ENCODE measurements at places on chromosomes 1 and 21. TPM values are rescaled to one million over a fixed set of nuclear protein-coding genes. Genes with fewer than 3 reads are reported as not detected.

The PERM1 gene
- not detected for total RNA-seq

The HSPA6 gene
- total RNA-seq, result 1.3 TPM

GRCh38 chr1:52593495-52593894 is 8.7 kb upstream of the GPX7 start:
- no peak for DNase-seq

DNA sequence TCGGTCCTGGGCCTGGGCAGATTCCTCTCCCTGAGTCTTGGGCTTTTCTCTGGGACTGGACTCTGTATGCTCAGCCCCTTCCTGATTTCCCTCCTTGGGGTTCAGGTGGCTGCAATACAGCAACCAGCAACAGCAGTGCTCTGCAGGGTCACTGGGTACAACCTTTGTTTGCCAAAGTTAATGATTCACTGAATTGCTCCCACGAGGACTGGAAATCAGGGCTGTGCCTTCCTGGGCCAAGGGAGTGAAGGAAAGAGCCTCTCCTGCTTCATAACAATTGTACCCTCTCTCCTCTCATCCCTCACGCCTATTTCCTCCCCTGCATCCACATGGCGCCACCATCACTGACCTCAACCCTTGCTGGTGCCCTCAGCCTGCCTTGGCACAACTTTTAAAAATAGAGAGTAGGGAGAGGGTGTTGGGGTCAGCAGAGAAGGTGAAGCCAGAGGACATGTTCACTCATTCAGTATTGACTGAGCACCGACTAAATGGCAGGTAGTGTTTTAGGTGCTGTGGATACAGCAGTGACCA is 52.8 kb upstream of the GOLT1A start:
- no peak for DNase-seq

DNA sequence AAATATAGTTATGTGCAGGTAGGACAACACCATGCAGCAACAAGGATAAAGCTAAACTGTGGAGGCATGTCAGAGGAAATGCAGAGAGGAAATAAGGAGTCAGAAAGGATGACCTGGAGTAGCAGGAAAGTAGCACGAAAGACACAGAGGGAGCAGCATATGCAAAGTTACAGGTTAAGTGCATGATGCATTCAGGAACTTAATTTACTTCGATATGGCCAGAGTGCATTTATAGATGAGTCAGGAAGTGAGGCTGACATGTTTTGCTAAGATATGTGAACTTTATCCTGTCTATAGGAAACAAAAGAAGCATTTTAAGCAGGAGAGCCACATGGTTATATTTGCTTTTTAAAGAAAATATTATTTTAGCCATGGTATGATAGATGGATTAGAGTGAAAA is 15.4 kb upstream of the MUTYH start:
- DNase-seq, result no peak

DNA sequence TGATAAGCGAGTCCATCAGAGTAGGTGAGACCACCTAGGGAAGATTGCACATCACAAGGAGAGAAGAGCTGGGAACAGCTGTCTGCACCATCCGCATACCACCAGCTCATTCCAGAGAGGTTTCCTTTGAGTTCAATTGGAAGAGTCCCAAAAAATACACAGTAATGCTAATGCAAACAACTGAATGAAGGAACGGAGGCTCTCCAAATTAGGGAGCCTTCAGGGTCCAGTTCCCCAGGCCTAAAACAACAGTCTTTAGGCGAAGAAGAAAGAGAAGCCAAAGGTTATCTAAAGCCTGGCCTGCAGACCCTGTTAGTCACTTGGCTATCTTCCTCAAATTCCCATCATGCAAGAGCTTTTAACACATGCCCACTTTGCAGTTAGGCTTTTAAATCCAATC is 246.4 kb downstream of the PBX1 start:
- no peak for DNase-seq

- DNase-seq, result no peak
Observed at GRCh38 chr21:46081862-46082712, 15.8 kb upstream of the COL6A2 start.

DNA sequence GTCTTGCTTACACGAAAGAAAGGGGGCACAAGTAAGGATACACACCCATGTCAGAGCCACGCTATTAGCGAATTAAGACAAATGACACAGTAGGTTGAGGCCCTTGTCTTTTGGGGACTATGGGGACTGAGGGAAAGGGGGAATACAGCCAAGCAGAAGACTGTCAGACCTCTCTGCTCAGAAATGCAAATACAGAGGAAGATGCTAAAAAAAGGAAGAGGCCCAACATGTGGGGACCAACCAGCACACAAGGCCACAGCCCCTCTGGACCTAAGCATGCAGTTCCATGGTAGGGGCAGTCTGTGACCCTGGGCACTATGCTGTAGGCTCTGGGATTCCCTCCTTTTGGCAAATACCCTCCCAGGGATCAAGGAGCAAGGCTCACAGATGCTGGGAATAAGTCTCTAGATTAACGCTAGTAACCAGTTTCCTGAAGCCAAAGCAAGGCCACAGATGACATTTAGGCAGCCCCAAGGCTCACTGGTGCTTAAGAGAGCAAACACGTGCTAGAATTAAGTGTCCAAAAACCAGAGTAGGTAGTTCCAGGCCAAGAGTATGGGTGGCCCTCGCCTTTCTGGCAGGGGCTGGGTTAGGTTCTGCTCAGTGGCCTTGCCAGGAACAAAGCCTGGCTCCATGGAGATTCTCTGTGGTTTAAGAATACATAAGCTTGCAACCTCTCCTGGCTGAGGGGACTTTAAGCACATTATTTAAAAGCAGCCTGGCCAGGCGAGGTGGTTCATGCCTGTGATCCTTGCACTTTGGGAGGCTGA is 38.2 kb downstream of the RABIF start:
- DNase-seq, result no peak

The ARHGEF2 gene
- 25.2 TPM for total RNA-seq

DNA sequence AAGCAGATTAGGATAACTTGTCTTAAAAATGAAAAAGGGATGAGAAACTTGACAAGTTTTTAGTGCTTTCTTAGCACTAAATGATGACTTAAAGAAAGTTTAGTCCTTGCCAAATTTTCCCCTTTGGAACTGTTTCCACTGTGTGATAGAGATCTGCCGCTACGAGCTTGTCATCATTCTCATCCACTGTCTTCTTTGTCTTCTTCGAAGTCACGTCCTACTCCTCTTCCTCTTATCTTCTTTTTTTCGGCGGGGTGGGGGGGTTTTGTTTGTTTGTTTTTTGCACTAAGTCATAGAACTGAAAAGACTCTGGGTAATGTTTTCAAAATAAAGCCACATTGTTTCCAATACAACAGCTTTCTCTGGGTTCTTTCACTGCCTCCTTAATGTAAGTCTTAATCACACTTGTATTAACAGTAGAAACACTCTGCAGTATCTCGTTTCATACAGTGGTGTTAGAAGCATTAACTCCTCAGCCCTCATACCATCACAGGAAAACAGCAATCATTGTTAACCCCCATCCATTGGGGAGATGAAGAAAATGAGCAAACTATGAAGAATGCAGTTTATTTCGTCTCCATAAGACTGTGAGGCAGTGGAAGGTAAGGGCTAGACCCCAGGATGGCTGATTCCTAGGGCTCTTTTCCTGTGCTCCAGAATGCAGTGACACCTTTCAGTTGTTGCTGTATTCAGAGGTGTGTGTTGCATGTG is 81.8 kb downstream of the OLFML2B start:
- no peak for DNase-seq

DNA sequence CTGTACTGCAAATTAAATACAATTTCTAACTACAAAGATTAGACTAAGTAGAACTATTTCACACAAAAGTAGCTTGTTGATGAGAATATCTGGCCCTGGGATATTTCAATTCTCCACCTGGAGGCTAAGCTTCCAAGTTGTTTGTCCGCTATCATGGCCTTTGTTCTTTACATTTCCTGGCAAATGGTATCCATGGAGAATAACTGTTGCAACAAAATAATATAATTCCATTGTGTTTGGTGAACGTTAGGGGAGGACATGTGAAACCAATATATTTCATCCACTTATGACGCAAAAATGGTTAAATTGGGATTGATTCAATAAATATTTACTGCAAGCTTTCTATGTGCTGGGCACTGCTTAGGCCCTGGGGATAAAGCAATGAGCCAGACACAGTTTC is 565.4 kb downstream of the PTPRC start:
- no peak for DNase-seq

- no peak for DNase-seq
Observed at GRCh38 chr1:107952989-107953388, 12.0 kb downstream of the VAV3 start.

DNA sequence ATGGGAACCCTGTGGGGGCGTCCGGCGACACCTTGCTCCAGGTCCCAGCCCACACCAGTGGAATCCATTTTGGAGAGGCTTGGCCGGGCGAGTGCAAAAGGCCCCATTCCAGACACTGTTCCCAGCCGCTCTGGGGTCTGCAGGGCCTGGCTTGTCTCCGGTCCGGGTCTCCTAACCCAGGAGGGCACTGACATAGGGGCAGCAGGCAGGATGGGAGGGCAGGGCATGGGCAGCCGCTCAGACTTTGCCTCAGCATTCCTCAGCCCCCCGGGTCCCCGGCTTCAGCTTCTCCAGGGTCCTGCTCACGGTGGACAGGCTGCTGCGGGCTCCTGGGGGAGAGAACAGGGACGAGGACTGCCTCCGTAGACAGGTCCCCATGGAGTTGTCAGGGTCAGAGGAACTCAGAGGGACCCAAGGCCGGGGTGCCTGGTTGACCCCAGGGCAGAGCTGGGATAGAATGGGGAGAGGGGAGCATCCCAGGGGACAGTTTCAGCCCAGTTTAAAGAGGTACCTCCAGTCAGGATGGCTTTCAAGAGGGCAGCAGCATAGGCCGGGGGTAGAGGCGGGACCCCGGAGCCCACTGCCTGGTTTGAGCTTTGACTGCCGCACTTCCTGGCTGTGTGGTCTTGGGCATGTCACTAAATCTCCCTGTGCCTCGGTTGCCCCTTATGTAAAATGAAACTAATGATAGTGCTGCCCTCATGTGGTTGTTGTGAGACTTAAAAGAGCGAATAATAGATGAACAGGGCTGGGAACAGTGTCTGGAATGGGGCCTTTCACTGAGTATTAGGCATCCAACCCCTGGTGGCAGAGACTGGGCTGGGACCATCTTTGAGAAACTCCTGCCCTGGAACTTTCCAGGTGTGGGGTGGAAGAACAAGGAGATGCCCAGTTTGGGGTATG is 3.7 kb downstream of the KNCN start:
- no peak for DNase-seq
